ENCODE measurements at places on chromosomes 3 and 15.

GRCh38 chr3:71847794-71848193 lies 62.8 kb upstream of the PROK2 start:
- DNase-seq, result no peak

GRCh38 chr3:123119802-123120201 lies 53.0 kb downstream of the PDIA5 start:
- DNase-seq, result no peak

DNA sequence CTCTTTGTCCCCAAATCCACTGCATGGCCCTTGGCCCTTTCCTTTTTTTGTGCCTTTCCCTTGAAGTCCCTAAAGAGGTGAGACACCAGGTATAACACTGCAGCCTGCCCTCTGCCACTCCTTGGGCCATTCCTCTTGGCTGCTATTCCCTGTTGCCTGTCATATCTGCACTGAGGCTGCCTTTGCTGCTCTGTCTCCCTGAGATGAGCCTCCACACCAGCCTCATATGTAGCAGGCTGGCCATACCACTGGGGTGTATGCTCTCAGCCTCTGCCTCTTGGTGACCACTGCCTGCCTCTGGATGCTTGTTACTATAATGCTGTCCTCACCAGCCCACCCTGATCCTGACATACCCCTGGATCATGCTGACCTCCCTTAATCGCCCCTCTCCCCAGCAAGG lies 252.0 kb downstream of the CLSTN2 start:
- DNase-seq, result no peak

DNA sequence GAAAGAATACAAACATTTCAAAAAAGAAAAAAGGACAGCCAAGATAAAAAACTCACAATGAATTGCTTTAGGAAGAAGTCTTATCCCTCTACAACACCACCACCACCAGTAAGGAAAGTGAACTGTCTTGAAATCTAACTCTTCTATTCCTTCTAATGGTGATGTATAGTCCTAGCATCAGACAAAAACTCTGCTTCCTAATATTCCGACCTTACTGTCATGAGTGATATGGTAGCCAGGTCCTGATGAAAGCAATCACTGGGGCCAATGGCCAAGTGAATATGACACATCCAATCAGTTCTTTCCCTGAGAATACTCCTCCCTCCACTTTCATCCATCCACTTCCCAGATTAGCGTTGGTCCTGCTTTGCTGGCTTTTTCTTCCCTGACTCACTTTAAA lies 14.8 kb downstream of the GK5 start:
- DNase-seq, result no peak

- DNase-seq, result no peak
These were observed 601.1 kb downstream of the FHIT start for GRCh38 chr3:60650171-60650570.
